Stimulated activated CD8-positive, alpha-beta memory T cell treated with anti-CD3 and anti-CD28 coated beads, Interleukin-7, amount 100 ng/mL, for 24 hours (primary cell): ENCODE measurements at places on chromosomes 7 and 10.

- DNase-seq, result no peak
Measured at GRCh38 chr7:156475666-156476065, 164.9 kb upstream of the RNF32 start.

DNA sequence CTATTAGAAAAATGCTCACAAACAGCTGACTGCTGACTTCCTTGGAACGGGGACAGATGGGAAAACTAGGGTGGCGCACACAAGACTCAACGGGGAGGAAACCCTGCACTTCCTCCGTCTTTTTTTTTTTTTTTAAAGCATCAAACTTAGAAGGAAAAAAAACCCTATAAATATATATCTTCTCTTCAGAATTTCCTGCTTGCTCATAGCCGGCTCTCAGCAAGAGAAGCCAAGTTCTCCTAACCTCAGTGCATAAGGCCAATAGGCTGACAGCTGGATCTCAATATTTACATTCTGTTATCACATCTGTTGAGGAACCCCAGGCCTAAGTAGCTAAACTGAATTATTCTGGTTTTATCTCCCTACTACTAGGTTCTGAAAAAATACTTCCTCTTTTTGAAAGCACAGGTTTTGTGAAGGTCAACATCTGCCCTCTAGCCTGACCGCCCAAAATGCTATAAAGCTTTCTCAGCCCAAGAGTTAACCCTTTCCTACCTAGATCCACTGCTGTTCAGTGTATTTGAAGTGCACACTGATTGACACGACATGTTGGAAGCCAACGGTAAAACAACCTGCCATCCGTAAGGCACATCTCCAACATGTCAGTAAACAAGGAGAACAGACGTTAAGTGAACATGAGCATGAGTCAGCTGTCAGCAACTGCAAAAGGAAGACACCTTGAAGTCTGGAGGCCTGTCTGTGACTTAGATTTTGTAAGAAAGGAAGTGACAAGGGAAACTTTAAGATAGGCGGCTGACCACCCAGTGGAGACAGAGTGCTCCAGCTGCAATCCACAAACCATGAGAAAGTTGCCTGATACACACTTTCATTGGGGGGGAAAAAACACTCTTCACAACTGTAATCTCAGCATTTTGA, 83.8 kb downstream of the EBLN1 start:
- DNase-seq, result no peak

DNA sequence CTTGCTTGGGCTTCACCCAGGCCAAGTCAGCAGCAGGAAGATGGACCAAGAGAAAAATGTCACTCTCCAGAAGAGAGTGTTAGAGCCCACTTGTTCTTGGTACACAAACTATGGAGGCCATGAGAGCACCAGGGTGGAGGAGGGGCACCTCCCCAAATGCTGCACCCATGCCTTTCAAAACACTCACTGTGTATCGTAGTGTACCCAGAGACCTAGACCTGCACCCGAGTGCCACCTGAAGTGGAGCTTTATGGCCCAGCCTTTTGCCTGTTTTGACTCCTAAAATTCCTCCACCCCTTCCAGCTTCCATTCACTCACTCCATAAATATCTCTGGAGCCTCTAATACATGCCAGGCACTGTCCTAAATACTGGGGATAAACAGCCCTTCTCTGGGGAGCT, 5.0 kb downstream of the SFTPD start:
- no peak for DNase-seq

DNA sequence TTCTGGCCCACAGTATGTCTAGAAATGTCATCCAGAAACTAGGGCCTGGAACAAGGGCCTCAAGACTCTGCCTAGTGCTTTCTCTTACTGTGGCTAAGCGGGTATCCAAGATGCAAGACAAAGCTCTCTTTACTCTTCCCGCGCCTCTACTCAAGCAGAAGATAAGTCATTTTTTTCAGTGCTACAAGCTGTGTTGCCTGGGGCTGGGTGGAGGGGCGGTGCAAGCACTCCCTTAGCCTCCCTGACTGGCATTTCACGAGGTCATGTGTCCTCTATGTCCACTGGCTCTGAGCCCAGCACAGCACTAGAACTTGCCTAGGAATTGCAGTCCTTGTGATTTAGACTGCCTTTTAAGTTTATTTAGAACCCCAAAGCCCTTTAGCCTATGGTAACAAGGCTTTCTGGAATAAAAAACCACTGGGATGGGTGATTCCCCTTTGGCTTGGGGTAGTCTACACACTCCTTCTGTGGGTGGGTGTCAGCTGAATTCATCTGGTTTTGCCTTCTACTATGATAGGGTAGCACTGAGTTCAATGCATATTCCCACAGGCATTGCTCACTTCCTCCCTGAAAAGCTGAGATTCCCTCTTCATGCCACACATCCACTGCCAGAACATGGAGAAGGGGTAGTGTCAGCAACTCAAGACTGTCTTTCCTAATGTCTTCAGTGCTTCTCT, 371.8 kb upstream of the KCND2 start:
- no peak for DNase-seq

GRCh38 chr7:108525327-108525984, 479 bp downstream of the PNPLA8 start:
- DNase-seq, result no peak

- no peak for DNase-seq
Measured at GRCh38 chr10:52923520-52923919, 150.9 kb upstream of the MBL2 start.

DNA sequence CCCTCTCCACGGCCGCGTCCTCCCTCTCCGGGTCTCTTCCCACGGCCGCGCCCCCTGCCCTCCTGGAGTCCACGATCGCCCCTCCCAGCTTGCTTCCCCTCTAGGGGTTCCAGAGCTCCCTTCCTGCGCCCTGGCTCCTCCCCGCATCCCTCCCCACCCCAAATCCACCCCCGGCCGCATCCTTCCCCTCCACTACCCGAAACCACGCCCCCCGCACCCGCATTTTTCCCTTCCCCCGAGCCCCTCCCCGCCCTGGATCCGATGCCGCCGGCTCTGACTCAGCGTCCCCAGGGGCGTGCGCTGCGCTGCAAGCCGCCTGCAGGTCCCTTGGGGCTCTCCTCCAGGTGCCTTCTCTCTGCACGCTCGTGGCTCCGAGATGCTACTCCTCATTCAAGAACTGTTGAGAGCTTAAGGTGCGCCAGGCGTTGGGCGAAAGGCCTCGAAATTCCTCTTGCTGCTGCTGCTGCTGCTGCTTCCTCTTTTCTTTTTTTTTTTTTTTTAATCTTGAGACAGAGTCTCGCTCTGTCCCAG, 372 bp upstream of the TMEM130 start:
- peak; percentile 47 for DNase-seq

- DNase-seq, result no peak
Measured at GRCh38 chr7:47032536-47032908, 549.4 kb downstream of the TNS3 start.
